ENCODE measurements at places on chromosomes 4 and X.

DNA sequence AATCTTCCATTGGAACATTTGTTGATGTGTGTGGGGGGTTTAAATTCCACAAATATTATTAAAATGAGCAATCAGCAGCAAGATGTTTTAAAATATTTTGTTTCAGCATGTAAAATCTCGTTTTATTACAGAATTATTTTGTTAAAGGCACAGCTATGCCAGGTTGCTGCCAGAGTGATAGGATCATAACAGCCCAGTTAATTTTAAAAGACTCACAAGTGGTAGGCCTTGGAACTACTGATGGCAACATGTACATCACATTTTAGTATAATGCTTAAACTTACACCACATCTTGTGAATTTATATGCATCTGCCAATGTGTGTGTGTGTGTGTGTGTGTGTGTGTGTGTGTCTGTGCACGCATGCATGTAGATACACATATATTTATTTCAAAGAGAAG lies 97.8 kb upstream of the SPRY1 start:
- no peak for DNase-seq

DNA sequence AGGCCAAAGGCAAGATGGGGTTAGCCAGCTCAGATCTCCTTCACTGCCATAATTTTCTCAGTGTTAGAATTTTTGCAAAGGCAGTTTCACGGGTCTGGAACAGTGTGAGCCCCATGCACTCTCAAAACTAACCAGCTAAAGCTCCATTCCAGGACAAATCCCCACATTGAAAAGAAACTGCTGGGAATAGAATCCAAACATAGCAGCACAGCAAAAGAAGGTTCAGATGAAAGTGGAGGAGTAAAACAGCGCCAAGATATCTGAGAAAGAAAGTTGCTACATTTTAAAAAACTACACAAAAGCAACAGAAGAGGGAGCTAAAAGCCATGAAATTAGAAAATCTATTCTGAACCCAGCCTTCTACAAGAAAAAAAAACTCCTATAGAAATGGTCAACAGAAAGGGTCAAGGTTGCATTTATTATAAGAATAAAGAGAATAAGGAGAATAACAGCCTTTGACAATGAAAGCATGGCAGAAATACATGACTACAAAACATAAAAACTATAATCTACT lies 39.6 kb upstream of the SLC7A3 start:
- no peak for DNase-seq

DNA sequence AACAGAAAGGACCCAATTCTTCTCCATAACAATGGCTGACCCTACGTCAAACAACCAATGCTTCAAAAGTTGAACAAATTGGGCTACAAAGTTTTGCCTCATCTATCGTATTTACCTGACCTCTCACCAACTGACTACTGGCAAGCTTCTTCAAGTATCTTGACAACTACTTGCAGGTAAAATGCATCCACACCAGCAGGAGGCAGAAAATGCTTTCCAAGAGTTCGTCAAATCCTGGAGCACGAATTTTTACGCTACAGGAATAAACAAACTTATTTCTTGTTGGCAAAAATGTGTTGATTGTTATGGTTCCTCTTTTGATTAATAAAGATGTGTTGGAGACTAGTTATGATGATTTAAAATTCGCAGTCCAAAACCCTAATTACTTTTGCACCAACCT lies 6.7 kb upstream of the GAB1 start:
- no peak for DNase-seq

- DNase-seq: no peak
Observed at GRCh38 chr4:162582180-162582579, 418.4 kb upstream of the FSTL5 start.

- no peak for DNase-seq
Observed at GRCh38 chr4:15063341-15063740, 61.1 kb downstream of the CPEB2 start.

DNA sequence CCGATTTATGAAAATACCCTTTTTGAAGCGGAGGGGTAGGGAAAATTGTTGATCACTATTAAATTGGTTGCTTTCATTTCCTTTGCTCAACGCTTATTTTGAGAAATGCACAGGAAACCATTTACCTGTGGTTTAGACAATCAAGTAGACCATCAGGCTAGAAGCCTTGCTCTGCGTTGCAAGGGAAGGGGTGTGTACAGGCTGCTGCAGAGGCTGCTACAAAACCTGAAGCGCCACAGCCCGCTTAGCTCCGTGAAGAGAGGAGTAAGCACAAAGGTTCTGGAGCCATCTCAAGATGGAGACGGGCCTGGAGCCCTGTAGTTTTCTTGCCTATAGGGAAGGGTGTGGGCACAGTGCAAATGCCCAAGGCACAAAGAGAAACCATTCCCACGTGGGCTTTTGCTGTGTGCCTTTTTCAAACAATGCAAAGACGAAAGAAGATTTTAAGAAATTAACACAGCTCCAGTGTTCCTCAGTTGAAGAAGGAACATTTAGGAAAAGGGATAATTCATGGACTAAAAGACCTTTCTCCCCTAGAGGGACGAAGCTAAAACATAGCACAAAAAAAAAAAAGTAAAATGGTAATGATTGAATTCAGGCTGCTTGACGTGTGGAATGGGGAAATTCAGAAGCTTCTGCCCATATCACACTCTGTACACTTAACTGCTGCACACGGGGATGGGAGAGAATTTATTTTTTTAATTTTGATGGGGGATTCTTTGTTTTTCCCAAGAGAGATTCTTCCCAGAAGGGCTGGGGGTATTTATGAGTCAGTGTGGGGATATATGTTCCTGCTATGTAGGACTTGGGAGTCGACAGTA lies 3.5 kb downstream of the TMSB4X start:
- peak; percentile 75 for DNase-seq

DNA sequence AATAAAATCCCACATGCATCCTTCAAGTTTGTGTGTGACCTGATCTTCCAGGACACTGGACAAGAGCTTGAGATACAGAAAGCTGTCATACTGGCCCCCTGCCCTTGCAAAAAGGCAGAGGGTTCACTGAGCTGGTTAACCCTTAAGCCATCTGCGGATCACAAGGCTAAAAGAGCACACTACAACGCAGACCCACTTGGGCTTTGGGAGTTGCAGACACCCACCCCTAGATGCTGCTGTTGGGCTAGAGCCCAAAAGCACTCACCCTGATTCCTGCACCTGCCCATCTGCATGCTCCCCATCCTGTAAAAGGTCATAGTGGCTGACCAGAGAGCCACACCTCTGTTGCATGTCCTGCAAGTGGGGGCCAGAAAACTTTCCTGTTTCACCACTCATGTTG lies 51.1 kb downstream of the TXK start:
- no peak for DNase-seq

DNA sequence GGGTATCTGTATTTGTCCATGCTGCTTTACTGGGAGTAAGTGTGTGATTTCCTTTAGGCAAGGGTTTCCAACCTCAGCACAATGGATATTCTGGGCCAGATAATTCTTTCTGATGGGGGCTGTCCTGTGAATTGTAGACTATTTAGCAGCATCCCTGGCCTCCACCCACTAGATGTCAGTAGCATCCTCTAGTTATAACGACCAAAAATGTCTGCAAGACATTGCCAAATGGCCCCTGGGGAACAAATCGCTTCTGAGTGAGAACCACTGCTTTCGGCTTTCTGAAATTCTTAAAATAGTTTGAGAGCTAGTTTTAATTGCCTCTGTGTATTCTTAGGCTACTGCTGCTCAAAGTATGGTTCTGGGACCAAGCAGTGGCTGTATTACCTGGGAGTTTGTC lies 81.2 kb upstream of the GPM6B start:
- DNase-seq: no peak

DNA sequence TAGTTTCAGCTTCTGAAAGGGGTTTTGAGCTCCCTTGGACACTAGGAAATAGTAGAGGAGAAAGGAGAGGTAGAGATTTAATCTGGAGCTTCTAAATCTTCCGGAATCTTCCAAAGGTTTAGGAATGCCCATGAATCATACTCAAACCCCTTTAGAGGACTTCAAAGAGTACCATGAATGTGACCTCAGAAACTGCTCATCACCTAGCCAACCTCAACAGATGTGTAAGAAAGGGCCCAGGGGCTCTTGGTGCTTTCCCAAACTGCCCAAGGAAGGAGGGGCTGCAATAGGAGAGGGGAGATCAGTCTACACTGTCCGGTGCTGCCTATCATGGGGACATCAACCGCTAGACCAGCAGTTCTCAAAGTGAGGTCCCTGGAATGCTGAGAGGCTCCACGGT lies 109.1 kb downstream of the RBM47 start:
- DNase-seq: no peak

DNA sequence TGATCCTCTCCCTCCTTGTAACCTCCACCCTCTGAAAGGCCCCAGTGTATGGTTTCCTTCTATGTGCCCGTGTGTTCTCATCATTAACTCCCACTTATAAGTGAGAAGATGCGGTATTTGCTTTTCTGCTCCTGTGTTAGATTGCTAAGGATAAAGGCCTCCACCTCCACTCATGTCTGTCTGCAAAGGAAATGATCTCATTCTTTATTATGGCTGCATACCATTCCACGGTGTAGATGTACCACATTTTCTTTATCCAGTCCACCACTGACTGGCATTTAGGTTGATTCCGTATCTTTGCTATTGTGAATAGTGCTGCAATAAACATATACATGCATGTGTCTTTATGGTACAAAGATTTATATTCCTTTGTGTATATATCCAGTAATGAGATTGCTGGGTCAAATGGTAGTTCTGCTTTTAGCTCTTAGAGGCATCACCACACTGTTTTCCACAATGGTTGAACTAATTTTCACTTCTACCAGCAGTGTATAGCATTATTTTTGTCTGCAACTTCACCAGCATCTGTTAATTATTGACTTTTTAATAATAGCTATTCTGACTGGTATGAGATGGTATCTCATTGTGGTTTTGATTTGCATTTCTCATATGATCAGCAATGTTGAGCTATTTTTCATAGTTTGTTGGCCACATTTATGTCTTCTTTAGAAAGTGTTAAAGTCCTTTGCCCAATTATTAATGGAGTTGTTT lies 1030.9 kb downstream of the FSTL5 start:
- DNase-seq: no peak

DNA sequence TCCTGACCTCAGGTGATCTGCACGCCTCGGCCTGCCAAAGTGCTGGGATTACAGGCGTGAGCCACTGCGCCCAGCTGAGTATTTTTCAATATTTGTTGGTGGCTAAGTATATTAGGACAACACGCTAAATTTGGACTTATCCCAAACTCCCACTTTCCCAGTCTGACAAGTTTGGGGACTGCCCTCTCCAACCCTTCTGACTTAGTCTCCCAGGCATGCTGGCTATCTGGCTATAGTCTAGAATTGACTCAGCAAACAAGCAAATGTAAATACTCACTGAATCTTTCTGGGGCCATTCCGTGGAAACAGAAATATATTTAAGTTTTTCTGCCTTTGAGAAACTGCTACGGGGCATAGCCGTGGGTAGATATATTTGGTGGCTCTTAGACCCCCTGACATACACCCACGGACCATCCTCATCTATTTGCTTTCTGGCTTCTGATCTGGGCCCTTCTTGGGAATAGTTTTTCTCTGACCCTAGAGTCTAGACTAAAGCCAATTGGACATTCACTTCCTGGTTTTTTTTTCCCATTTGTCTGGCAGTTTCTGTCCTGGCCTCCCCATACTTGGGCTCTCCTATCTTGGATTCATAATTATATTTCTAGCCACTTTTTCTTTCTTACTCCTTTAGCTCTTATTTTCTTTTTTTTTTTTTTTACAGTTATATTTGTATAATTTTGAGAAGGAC lies 11.3 kb upstream of the DOCK11 start:
- no peak for DNase-seq

DNA sequence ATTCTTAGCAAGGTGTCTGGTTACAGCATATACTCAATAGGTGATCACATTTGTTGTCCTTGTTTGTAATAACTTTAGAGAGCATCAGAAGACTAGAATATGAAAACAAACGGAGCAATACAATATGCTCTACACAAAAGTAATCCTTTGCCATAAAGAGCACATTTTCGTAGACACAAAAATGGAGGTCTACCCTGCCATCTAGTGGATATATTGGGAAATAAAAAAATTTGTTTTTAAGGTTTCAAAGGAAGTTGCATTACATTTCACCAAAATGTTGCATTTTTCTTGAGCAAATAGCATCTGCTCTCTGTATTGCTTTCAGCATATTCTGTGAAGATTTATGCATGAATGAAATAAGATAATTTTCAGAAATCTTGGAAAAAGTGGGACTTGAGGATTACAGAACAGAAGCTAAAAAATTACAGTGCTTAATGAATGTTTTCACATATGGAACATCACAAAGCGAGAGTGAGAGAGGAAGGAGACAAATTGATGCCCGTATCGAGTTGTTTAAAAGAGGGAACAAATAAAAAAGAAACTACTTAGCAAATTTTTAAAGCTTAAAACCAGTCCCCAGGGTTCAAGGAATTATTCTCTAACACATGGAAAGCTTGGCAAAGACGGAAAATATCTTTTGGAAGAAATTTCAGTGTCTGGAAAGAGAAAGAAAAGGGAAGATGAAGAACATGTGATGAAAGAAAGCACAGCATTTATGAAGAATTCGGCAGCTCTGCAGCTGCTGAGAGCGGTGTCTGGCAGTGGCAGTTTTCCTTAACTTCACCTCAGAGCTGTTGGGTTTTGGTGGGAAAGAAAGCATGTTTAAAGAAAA lies 390.1 kb downstream of the ANKRD50 start:
- no peak for DNase-seq

GRCh38 chrX:10356979-10357378 lies 200.2 kb downstream of the CLCN4 start:
- DNase-seq: no peak

- DNase-seq: no peak
Observed at GRCh38 chr4:184815046-184815877, 10.5 kb downstream of the ACSL1 start.

DNA sequence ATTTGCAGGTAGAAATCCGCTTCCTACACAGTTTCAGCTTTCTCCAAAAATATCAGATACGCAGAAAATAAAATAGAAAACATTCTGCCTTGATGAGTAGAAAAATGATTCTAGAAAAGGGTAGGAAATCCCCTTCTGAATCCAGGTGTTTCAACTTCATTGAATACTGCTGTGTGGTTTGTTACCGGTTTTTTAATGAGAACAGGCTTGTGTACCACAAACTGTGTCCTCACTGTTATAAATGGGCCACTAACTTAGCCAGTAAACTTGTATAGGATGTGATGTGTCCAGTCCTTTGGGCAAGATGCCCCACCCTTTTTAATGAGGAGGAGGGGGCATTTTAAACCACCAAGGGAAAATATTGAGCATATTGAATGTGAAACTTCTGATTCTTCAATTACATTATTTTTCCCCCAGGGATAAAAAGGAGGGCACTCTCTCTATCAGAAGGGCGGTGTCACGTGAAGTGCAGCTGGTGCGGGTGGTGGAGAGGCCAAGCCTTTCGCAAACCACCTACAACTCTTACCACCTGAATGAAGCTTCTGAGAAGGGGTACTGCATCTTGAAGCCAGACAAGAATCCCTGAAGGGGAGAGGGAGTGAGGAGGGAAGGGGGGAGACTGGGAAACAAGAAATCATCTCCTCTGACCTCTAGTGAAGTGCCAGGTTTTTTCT lies 4.5 kb downstream of the CXXC4 start:
- DNase-seq: no peak

DNA sequence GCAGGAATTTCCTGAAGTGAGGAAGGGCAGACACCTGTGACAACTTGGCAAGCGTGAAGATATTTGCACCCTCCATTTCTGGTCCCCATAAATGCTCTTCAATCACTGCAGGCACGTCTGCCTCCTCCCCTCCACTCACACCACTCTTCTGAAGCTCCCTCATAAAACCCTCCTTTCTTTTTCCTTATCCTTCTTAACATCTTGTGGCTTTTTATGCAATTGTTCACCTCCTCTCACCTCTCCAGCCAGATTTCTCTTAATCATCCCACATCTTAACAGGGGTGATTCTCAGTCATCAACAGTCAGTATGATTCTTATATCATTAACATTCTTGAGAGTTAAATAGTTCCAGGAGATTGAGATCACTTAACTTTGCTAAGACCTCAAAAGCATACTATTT lies 277.4 kb downstream of the SPRY1 start:
- DNase-seq: peak; percentile 7

Measured in AG04449 (cell line).